ENCODE measurements at places on chromosomes 13 and 19. TPM values are rescaled to one million over a fixed set of nuclear protein-coding genes. Genes with fewer than 3 reads are reported as not detected.

DNA sequence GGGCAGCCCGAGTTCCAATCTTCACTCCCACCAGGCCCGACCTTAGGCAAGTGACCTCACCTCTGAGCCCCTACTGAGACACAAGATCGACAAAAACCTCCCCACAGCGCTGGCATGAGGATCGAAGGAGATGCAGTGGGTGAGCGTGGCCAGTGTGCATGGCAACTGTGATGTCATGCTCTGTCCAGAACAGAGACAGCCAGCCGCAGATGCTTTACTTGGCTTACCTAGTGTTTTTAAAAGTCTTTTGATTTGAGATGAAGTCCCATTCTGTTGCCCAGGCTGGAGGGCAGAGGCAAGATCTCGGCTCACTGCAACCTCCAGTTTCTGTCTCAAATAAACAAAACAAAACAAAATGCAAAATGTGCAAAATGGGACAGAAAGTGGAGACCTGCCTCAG lies 47.4 kb upstream of the CCNE1 start:
- DNase-seq: no peak

GRCh38 chr19:6876748-6877147 lies 10.6 kb upstream of the ADGRE1 start:
- no peak for DNase-seq

DNA sequence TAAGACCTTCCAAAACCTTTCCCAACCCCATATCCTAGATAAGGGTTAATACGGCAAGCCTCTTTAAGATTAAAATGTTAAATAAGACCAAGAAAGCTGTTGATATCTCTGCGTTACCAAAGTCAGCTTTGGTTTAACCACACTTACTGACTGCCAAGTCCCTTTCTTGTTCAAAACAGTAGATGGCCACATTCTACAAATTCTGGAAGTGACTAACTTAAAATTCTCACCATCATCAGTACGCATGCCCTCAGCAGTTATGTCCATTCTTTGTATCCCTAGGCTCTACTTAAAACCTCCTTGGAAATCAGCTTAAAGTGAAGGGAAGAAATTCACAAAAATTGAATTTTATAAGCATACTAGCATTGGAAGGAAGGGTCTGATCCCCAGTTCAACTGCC lies 23.6 kb downstream of the SOHLH2 start:
- DNase-seq: no peak

- no peak for DNase-seq
Measured at GRCh38 chr19:1907563-1908363, 2.6 kb downstream of the ADAT3 start.

DNA sequence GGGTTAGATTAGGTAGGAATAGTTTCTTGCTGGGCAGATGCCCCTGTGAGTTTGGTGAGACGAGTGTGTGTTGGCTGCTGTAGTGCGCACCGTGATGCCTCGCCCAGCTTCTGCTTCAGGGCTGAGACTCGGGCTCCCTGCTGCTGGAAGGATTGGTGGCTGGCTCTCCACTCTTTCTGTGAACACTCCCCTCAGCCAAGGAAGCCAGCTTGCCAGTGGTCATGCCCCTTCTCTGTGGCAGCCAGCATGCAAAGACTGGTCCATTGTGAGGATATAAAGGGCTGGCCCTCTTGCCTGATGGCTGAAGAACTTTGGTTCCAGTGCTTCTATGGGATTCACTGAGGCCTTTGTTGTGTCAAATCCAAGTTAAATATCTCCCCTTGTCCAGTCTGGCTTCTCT lies 2.9 kb upstream of the HTR2A start:
- no peak for DNase-seq

GRCh38 chr19:56141417-56141993 lies 418 bp downstream of the ZNF444 start:
- no peak for DNase-seq

- DNase-seq: no peak
Measured at GRCh38 chr13:55410398-55411330, 1730.1 kb upstream of the PRR20A start.

DNA sequence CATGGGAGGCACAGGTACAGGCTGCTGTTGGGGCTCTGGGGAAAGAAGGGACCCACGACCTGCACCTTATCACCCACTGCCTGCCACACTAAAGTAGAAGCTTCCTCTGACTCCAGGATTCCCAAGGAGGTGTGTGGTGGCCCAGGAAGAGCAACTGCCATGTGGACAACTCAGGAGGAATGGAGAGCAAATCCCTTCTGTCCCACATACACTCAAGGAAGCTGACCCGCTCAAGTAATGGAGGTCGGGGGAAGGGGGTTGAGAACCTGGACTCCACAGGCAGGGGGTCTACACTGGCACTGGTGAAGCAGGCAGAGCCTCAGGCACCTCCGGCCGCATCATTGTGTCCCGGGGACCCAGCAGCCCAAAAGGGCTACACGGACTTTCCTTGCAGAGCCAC lies 29.4 kb upstream of the SLC15A1 start:
- no peak for DNase-seq

DNA sequence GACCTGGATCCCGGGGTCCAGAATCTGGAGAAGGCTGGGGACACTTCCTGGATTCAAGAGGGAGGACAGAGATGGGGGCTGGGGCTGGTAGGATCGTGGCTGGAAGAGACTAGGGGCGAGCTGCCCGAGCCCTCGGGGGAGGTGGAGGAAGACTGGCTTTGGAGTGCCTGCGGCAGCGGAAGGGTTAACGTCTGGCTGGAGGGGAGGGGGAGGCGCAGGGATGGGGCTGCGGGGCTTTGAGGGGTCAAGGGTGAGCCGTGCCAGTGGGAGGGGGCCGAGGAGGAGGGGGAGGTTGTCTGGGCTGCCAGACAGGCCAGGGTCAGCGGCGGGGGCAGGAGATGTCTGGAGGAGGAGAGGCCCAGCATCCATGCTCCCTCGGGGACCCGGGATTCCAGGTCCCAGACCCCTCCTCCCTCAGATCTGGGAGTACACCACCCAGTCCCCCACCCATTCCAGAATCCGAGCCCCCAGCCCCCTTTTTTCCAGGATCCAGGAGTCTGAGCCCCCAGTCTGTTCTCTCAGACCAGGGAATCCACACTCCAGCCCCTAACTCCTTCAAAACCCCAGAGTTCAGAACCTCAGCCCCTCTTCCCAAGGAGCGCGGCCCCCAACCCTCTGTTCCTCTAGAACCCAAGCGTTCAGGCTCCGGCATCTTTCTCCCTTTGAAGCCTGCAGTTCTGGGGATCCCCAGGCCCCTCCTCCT lies 3.2 kb upstream of the SPACA6 start:
- DNase-seq: peak; percentile 68

DNA sequence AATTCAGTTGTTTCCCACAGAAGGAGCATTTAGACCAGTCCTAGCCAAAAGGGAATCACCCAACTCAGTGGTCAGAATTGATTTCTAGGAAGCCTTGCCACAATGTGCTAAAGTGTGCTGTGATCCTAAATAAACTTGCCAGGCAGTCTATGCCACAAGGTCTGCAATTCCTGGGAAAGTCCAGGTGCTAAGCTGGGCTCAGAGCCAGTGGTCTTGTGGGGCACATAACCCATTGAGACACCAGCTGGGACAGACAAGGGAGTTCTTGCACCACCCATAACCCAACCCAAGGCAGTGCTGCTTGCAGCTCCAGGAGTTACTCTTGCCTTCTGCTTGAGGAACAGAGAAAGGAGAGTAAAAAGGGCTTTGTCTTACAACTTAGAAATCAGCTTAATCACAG lies 489.5 kb upstream of the SPRY2 start:
- no peak for DNase-seq

DNA sequence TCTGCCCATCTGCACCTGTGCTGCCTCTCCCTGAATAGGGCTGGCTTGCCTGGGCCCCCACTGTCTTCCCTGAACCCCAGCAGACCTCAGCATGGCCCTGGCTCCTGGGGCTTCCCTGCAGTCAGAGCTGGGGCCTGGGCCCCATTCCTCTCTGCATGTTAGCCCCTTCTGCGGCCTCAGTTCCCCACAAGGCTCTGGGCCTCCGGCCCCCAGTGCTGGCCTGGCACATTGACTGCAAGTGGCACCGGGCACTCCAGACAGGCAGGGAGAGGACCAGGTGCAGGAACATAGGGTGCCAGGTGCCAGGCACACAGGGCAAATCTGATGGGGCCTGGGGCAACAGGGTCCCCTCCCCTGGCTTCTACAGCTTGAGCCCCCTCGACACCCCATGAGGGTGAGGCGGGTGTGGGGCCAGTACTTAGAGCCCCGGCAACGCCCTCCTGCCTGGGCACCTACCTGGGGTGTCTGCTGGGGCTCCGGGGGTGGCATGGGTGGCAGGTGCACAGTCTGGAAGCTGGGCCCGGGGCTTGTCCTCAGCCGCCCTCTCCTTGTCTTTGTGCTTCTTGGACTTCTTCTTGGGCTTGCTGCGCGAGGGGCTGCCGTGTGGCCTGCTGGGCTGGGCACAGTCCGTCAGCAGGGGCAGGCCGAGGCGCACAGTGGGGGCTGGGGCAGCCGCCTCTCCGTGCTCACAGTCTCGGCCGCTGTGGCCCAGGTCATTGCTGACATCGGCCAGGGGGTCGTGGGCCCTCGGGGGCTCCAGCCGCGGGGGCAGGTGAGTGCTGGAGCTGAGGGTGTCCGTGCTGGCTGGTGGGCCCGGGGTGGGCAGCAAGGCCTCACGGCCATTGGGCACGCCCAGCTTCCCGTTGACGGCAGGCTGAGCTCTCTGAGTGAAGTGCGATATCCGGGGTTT lies 12.3 kb upstream of the ISYNA1 start:
- no peak for DNase-seq

DNA sequence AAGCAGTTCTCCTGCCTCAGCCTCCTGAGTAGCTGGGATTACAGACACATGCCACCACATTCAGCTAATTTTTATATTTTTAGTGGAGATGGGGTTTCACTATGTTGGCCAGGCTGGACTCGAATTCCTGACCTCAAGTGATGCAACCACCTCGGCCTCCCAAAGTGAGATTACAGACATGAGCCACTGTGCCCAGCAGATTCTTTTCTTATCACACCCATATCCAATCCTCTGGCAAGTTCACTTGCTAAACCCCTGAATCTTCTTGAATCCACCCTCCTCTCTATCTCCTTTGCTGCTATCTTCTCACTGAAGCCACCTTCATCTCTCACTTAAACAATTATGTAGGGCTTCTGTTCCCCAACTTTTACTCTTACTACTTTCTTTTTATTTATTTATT lies 17.5 kb downstream of the TMEM143 start:
- no peak for DNase-seq

GRCh38 chr13:32317716-32318465 lies 2.6 kb downstream of the BRCA2 start:
- DNase-seq: no peak

- DNase-seq: no peak
Measured at GRCh38 chr13:34467450-34468083, 474.5 kb upstream of the NBEA start.

DNA sequence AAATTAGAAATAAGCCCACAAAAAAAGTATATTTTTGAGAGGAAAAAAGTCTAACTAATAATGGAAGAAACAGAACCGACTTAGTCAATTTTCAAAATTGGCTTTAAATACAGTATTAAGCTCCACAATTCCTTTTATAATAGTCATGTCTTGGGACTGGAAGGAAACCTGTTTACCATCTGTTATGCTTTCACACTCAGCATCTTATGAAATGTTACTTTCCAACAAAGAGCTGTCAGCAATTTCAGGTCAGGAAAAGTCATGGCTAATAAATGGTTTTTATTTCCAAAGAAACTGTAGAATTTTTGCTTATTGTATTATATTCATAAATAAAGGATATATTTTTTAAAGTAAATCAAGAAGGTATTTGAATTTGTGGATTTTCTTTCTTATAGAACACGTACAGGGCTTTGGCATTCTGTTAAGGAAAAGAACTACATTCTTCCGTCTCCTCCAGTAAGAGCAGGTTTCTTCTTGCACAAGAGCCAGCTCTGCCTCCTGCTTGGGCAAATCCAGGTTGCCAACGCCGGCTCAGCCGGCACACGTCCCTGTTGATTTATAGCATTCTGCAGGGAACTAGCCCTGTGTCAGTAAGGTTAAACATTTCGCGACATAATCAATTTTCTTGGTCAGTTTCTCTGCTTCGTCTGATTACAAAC lies 52.9 kb upstream of the GPR12 start:
- no peak for DNase-seq

GRCh38 chr19:36141039-36141927 lies 1.4 kb downstream of the CAPNS1 start:
- peak; percentile 89 for DNase-seq

DNA sequence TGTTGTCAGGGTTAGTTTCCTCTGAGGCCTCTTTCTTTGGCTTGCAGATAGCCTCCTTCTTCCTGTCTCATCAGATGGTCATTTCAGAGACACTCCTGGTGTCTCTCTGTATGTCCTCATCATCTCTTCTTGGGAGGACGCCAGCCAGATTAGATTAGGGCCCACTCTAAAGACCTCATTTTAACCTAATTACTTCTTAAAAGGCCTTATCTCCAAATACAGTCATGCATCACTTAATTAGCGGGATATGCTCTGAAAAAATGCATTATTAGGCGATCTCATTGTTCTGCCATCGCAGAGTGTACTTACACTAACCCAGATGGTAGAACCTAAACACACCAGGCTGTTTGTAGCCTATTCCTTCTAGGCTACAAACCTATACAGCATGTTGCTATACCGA lies 89.0 kb downstream of the CDK8 start:
- DNase-seq: no peak

MAMSTR gene
- 1.6 TPM for total RNA-seq

PEG3 gene
- 8.0 TPM for total RNA-seq

PPP1R12C gene
- total RNA-seq: 193 TPM

BICRA gene
- 7.2 TPM for total RNA-seq

SLC25A42 gene
- 15.2 TPM for total RNA-seq

SCN1B gene
- 73.6 TPM for total RNA-seq

SELENOV gene
- total RNA-seq: not detected

C19orf85 gene
- not detected for total RNA-seq

Measured in left cardiac atrium (tissue), 4 donors.